ENCODE measurements at places on chromosomes 13 and 19. TPM values are rescaled to one million over a fixed set of nuclear protein-coding genes. Genes with fewer than 3 reads are reported as not detected.
A peak's percentile ranks its signal among the peaks of the same experiment; 100 is the strongest.

DNA sequence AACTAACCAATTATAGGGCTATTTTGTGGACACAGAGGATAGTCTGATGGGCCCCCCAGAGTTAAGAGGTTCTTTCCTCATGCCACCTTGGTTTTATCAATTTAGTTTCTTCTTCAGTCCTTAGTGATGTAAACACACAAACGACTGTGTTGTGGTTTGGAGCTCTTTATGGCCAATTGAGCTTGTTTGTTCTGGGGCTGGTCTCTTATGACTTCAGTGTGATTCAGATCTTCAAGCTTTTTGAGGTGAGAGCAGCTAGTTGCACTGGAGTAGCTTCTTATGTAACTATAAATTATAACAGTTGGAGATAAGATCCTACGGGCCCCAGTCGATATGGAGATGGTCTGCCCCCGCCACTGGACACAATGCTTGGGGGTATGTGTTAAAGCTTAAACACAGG, 22.0 kb upstream of the GJB6 start:
- H3K4me1 ChIP-seq, result no peaks in the 10 kb centered on the region
- no peaks in the 10 kb centered on the region for H3K36me3 ChIP-seq
- H3K27me3 ChIP-seq, result no peaks in the 10 kb centered on the region
- H3K27ac ChIP-seq, result no peak overlapping the region
- DNase-seq, result no peak
- no peak overlapping the region for H3K4me3 ChIP-seq

DNA sequence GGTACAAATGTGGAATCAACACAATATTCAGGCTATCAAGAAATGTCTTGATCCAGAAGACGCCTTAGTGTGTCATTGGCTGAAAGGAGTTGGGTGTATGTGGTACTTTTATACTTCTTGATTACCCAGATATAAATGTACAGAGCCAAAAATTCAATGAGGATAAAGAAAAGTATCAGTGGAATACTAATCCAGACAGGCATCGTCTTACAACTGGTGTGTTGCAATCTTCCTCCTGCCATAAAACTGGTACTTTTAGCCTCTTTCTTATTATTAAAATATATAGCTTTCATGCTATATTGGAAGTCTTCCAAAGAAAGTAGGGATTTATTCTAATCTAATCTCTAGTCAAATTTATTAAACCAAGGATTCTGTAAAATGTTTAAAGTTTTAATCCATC, 388.6 kb upstream of the MIR17HG start:
- H3K4me3 ChIP-seq, result no peak overlapping the region
- H3K27ac ChIP-seq, result no peak overlapping the region
- no peaks in the 10 kb centered on the region for H3K27me3 ChIP-seq
- no peak for DNase-seq

The DAND5 gene
- 0.28 TPM for total RNA-seq

- no peak for DNase-seq
- H3K36me3 ChIP-seq, result no peaks in the 10 kb centered on the region
- H3K4me3 ChIP-seq, result no peak overlapping the region
- H3K27me3 ChIP-seq, result no peaks in the 10 kb centered on the region
- H3K27ac ChIP-seq, result no peak overlapping the region
- H3K4me1 ChIP-seq, result no peaks in the 10 kb centered on the region
Observed at GRCh38 chr13:78910147-78910546, 251.2 kb upstream of the OBI1 start.

The FOXO1 gene
- total RNA-seq, result 66.2 TPM

- DNase-seq, result peak; percentile 94
- peak overlapping the region; percentile 94 for H3K27ac ChIP-seq
- peak overlapping the region; percentile 21 for H3K4me3 ChIP-seq
- H3K36me3 ChIP-seq, result peaks cover 6% of the 10 kb centered on the region
Observed at GRCh38 chr19:10644260-10645007, 9.7 kb upstream of the ILF3 start.

The PTGIR gene
- not detected for total RNA-seq

- H3K4me1 ChIP-seq, result no peaks in the 10 kb centered on the region
- no peak for DNase-seq
- no peaks in the 10 kb centered on the region for H3K27me3 ChIP-seq
- no peak overlapping the region for H3K27ac ChIP-seq
Observed at GRCh38 chr19:32362318-32362691, 16.9 kb downstream of the ZNF507 start.

GRCh38 chr19:485583-486236, 10.6 kb upstream of the MADCAM1 start:
- H3K27ac ChIP-seq, result no peak overlapping the region
- H3K4me3 ChIP-seq, result no peak overlapping the region
- H3K4me1 ChIP-seq, result peaks cover 8% of the 10 kb centered on the region
- DNase-seq, result no peak

DNA sequence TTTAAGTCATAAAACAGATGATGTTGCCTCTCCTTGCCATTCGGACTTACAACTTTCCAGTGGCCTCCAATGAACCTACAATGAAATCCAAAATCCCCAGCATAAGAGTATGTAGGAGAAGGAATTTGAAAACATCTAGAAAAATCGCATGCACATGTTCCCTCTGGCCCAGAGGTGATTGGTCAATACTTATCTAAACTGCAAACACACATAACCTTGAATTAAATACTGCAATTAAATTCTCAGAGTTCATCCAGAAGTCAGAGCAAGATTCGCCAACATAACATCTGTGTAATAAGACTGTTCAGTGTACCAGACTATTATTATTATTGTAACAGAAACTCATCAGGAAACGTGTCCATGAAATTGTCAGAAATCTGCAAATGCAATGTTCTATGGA, 82.2 kb upstream of the USP29 start:
- H3K4me3 ChIP-seq, result no peak overlapping the region
- H3K4me1 ChIP-seq, result no peaks in the 10 kb centered on the region
- H3K27me3 ChIP-seq, result no peaks in the 10 kb centered on the region
- H3K36me3 ChIP-seq, result peaks cover 3% of the 10 kb centered on the region
- no peak for DNase-seq
- H3K27ac ChIP-seq, result no peak overlapping the region

- H3K27ac ChIP-seq, result no peak overlapping the region
- H3K4me3 ChIP-seq, result no peak overlapping the region
- H3K27me3 ChIP-seq, result no peaks in the 10 kb centered on the region
- no peaks in the 10 kb centered on the region for H3K4me1 ChIP-seq
Observed at GRCh38 chr13:95246292-95247082, 54.8 kb downstream of the ABCC4 start.

GRCh38 chr13:113636266-113636963, 21.6 kb downstream of the ATP4B start:
- DNase-seq, result no peak
- no peaks in the 10 kb centered on the region for H3K4me1 ChIP-seq
- no peaks in the 10 kb centered on the region for H3K27me3 ChIP-seq
- no peak overlapping the region for H3K4me3 ChIP-seq
- H3K27ac ChIP-seq, result no peak overlapping the region
- H3K36me3 ChIP-seq, result peaks cover 24% of the 10 kb centered on the region

- DNase-seq, result peak; percentile 69
- no peak overlapping the region for H3K27ac ChIP-seq
- peaks cover 12% of the 10 kb centered on the region for H3K27me3 ChIP-seq
- no peaks in the 10 kb centered on the region for H3K36me3 ChIP-seq
- peaks cover 7% of the 10 kb centered on the region for H3K4me1 ChIP-seq
Observed at GRCh38 chr13:23547000-23547590, 23.1 kb upstream of the TNFRSF19 start.

GRCh38 chr13:99310382-99311031, 3.3 kb upstream of the GPR183 start:
- no peak for DNase-seq
- H3K36me3 ChIP-seq, result no peaks in the 10 kb centered on the region
- H3K4me3 ChIP-seq, result no peak overlapping the region
- H3K27ac ChIP-seq, result 0 out of 2 replicates have a peak overlapping the region, but pooled peaks have one; percentile 13
- H3K27me3 ChIP-seq, result no peaks in the 10 kb centered on the region

DNA sequence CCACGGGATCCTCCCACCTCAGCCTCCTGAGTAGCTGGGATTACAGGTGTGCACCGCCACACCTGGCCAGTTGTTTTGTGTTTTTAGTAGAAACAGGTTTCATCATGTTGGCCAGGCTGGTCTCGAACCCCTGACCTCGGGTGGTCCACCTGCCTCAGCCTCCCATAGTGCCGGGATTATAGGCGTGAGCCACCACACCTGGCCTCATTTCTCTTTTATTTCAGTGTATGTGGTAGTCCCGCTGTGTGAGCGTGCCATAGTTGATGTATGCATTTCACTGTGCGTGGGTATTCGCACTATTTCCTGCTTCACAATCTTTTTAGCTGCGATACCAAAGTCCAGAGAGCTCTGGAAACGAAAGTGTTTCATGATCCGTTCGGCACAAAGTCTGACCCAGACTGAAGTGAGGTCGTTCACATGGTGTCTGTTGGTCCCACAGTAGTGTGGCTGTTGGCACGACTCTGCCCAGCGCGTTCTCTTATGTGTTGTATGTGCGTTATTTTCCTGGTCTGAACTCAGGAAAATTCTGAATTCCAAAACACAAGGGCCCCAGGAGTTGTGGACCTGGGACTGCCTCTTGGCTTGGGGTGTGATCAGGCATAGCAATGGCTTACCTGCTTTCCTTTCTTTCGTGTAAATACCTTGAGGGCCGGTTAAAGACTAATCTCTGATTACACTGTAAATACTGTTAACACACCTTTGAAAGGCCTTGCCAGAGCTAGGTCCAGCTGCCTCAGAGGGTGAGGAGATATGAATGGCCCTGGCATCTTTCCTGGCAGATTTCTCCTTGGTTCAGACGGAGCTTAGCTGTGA, 8.6 kb downstream of the EPN1 start:
- H3K27ac ChIP-seq, result no peak overlapping the region
- no peak overlapping the region for H3K4me3 ChIP-seq
- H3K27me3 ChIP-seq, result no peaks in the 10 kb centered on the region
- peaks cover 9% of the 10 kb centered on the region for H3K36me3 ChIP-seq
- no peaks in the 10 kb centered on the region for H3K4me1 ChIP-seq

The TLE5 gene
- total RNA-seq, result 151 TPM

The SOX1 gene
- total RNA-seq, result 0.04 TPM

GRCh38 chr13:66369666-66370065, 860.5 kb downstream of the PCDH9 start:
- peaks cover 10% of the 10 kb centered on the region for H3K4me1 ChIP-seq
- no peak for DNase-seq
- H3K27ac ChIP-seq, result no peak overlapping the region
- peaks cover 3% of the 10 kb centered on the region for H3K36me3 ChIP-seq

GRCh38 chr13:77099415-77099814, 72.5 kb upstream of the FBXL3 start:
- H3K27ac ChIP-seq, result no peak overlapping the region
- H3K4me1 ChIP-seq, result peaks cover 12% of the 10 kb centered on the region
- no peaks in the 10 kb centered on the region for H3K27me3 ChIP-seq
- no peak overlapping the region for H3K4me3 ChIP-seq

- peaks cover 48% of the 10 kb centered on the region for H3K36me3 ChIP-seq
- no peak overlapping the region for H3K27ac ChIP-seq
- H3K27me3 ChIP-seq, result peaks cover 7% of the 10 kb centered on the region
- no peak overlapping the region for H3K4me3 ChIP-seq
- H3K4me1 ChIP-seq, result peaks cover 13% of the 10 kb centered on the region
- DNase-seq, result no peak
Observed at GRCh38 chr19:49342291-49342721, 7.1 kb downstream of the CD37 start.

GRCh38 chr13:112903606-112904195, 65.3 kb upstream of the MCF2L start:
- H3K36me3 ChIP-seq, result peaks cover 7% of the 10 kb centered on the region
- H3K27me3 ChIP-seq, result no peaks in the 10 kb centered on the region
- no peak for DNase-seq
- H3K4me1 ChIP-seq, result peaks cover 14% of the 10 kb centered on the region
- no peak overlapping the region for H3K27ac ChIP-seq

GRCh38 chr19:21576481-21576880, 71.1 kb downstream of the ZNF429 start:
- H3K27ac ChIP-seq, result no peak overlapping the region
- H3K36me3 ChIP-seq, result no peaks in the 10 kb centered on the region
- no peaks in the 10 kb centered on the region for H3K27me3 ChIP-seq

DNA sequence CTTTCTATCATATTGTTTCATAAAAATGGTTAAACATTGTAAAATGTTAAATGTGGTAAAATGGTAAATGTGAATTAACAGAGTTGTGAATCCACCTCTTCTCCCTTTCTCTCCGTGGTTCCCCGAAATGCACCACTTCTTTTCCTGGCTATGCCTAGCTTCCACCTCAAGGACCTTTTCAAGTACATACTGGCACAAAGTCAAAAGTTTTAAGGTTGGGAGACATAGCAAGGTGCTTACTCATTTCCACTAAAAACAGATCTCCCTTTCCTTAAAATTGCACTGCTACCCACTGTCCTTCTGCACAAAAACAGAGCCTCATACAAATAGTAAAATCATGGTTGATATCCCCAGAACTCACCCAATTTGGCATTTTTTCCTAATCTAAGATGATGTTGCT, 558.2 kb downstream of the SLITRK6 start:
- H3K4me1 ChIP-seq, result no peaks in the 10 kb centered on the region
- H3K27me3 ChIP-seq, result no peaks in the 10 kb centered on the region
- H3K27ac ChIP-seq, result no peak overlapping the region
- DNase-seq, result no peak

DNA sequence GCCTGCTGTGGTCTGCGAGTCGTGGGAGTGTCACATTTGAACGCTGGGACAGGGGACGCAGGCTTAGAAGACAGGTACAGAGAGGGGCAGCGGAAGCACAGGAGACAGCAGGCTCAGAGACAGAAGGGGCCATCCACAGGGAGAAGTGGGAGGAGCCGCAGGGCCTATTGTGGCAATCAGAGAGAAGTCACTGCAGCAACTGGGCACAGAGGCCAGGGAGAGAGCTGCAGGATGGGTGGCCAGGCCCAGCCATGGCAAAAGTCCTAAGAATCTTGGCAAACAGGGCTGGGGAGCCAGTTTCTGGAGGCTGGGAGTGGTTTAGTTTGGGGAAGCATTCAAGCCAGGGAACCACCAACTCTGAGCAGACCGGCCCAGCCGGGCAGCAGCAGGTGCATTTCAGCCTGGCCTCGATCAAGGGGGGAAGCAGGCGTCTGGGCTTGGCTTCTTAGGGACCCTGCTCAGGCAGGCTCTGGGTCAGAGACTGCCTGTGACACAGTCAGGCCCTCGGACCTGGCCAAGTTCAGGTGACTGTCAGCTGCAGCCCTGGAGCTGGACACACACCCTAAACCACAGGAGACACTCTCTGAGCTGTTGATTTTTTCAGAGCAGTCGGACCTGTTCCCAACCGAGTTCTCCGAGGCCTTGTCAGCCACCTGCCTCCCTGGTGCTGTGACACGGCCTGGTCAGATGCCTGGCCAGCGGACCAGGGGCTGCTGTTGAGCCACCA, 11.8 kb downstream of the SH3GL1 start:
- H3K27me3 ChIP-seq, result no peaks in the 10 kb centered on the region
- peaks cover 22% of the 10 kb centered on the region for H3K4me1 ChIP-seq
- no peaks in the 10 kb centered on the region for H3K36me3 ChIP-seq
- no peak for DNase-seq
- no peak overlapping the region for H3K27ac ChIP-seq
- no peak overlapping the region for H3K4me3 ChIP-seq

The LILRA1 gene
- not detected for total RNA-seq

All from GM23338 (cell line).